ENCODE measurements at places on chromosomes 2 and 18.

DNA sequence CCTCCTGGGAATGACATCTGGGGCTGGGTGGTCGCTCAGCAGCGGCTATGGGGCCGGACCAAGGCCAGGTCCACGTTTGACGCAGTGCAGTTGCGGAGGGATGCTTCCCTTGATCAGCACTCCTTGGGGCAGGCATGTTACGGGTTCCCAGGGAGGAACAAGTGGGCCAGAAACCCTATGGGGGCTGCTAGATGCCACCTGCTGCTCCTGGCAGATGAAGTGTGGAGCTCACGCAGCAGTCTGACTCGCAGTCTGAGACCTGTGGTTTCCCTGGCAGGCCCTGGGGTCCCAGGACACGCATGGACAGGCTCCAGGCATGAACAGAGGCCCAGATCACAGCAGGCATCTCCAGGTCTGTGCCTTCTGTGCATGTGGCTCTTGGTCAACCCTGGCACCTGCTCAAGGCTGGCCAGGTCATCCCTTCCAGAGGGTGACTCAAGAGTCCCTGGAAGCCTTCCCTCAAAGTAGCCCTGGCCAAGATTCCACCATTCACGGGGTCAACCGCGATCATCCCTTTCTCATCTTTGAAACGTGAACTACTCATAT is 20.0 kb downstream of the KCNF1 start:
- DNase-seq: peak; percentile 93

GRCh38 chr2:48189552-48190228 is 283.4 kb upstream of the FBXO11 start:
- DNase-seq: no peak

GRCh38 chr2:45115181-45115580 is 105.9 kb upstream of the SIX2 start:
- DNase-seq: no peak

- DNase-seq: no peak
Observed at GRCh38 chr2:170975127-170975942, 46.3 kb downstream of the GORASP2 start.

- peak; percentile 77 for DNase-seq
Observed at GRCh38 chr18:7946734-7947377, 379.7 kb downstream of the PTPRM start.

DNA sequence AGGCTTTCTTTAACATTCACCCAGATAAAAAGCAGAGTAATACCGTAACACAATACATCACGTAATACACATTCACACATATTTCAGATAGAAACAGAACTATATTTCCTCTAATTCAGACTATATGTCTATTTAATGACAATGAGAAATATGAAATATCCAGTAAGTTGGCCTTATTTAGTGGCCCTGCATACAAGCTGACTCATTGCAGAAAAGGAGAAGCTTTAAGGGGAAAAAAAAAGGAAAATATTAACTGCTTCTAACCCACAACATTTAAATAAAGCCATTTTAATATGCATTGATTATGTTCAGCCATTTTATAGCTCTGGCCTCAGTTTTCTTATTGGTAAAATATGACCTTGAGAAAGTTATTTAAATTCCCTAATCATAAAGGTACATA is 94.8 kb downstream of the PPP1R1C start:
- DNase-seq: no peak

GRCh38 chr2:188456114-188456909 is 164.6 kb downstream of the GULP1 start:
- DNase-seq: no peak

DNA sequence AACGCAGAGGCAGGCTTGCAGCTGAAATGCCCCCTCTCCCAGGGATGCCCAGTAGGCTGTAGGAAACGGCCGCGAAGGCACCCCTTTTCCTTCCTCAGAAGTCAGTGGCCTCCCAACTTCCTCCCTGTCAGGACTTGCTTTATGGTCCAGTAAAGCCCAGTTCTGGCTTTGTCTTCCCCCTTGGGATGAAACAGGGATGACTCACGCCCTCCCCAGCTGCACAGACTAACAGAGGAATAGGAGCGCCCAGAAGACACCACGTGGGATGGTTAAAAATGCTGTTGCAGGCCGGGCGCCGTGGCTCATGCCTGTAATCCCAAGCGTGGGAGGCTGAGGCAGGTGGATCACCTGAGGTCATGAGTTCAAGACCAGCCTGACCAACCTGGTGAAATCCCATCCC is 6.9 kb downstream of the CREG2 start:
- peak; percentile 83 for DNase-seq

DNA sequence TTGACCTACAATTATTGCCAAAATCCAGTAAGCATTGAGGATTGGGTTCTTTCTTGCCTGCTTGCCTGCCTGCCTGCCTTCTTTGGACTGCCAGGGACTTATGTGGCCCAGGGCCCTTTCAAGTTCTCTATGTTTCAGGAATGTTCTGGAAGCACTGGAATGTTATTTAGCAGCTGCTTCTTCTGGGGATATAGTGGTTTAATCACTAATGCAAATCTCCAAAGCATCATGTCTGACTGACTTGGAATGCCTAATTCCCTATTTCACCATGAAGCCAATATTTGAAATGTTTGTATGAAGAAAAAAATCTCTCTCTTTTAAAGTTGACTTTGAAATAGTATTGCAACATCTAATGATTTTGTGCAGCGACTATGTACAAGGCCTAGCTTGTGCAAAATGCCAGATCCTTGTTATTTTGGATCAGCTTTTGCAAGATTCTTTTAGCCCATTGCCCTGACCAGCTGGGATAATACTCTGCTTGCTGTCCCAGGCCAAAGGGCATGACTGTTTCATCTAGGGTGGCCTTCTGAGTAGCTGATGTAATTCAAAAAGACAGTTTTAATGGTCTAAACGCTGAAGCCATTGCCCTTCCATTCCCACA is 204.6 kb downstream of the RND3 start:
- DNase-seq: no peak

DNA sequence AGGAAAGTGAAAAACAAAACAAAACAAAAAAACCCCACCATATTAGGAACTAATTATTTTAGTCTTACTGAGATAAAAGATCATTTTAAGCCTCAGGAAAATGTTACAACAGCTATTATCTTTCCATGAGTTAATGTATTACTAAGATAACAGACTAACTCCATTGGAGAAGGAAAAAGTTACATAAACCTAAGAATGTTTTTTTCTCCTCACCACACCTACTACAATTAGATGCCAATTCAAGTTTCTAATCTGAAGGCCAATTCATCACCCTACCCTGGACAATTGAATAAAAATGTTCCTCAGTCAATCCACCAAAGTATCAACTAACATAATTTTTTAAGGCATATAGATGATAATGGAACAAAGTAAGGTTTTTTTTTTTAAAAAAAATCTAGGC is 10.2 kb upstream of the GFPT1 start:
- DNase-seq: no peak

- DNase-seq: no peak
Observed at GRCh38 chr2:64328756-64329155, 125.2 kb upstream of the LGALSL start.

- DNase-seq: no peak
Observed at GRCh38 chr2:39140322-39140847, 19.5 kb upstream of the SOS1 start.

DNA sequence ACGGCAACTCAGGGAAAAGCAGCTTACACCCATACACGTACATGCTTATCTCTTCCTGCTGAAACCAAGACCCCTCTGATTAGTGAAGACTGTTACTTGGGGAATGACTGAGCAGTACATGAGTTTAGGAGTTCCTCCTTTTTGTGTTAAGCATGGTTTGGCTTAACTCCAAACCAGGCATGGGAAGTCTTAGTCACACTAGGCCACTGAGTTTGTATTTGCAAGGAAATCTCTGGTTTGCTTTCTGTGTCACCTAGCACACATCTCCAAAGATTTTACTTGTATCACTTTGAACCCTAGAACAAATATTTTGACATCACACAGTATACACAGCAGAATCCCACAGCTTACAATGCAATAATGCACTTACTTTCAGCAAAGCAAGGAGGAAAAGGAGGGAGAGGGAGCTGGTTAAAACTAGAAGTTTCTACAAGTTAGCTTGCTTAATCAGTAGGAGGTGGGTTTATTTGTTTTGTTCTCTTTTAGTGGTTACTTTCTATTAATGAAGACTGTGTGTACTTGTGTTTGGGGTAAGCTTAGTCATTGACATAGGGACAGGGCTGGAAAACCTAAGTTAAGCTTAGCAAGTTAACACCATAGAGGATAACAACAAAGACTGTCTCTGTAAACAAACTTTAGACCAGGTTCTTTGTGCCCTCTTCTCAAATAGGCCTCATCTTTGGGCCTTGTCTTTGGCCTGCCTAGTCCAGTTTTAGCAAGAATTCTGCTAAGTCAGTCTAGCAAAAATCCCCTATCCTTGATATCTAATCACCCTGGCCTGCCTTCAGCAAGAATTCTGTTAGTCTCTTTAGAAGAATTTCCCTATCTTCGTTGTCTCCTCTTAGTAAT is 219.4 kb downstream of the MREG start:
- DNase-seq: peak; percentile 56

DNA sequence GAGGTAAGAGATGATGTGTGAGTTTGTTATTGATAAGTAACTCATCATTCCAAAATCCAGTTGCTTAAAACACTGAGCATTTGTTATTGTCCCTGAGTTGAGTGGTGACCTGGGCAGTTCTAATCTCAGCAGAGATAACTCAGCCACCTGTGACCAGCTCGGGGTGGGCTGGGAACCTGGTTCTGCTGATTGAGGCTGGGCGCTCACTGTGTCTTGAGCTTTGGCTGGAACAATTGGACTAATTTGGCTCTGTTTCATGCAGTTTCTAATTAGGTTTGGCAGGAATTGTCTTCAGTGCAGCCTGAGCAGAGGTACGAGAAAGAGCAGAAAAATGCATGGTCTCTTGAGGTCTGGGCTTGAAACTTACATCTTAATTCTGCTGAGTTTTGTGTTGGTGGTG is 144.7 kb downstream of the RNF144A start:
- no peak for DNase-seq

GRCh38 chr2:240569998-240570530 is 1.8 kb downstream of the RNPEPL1 start:
- no peak for DNase-seq

DNA sequence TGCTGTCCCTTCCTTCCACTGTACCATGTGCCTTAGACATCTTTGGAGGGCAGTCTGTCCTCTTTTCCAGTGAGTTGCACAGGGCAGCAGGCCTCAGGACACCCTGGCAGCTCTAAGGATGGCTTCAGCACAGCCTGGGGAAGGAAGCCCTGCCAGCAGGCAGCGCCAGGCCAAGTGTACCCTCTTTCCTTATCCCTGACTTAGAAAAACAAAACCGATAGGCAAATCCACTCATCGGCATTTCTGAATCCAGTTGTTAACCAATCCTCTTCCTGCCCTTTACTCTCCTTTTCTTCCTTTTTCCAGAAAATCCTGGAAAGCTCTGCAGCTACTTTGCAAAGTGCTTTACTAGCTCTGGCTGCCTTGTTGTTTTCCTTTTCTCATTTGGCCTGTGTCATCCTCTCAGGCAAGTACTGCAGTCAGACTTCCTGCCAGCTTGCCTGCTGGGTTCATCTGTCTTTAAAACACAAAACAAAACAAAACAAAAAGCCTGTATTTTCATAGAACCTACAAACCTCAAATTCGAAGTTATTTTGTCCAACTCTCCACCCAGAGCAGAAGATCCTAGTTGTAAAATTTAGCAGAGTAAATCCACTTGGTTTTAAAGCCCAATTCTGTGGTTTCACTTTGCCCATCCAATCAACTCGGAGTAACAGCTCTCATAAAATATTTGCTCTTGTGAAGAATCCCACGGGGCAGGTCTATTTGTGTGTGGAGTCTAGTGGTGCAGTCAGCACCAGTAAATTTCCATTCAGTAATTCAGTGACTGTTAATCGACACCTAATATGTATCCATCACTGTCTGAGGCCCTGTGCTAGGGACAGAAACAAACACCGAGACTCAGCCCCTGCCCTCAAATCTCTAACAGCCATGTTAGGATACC is 45.2 kb downstream of the PCBP1 start:
- DNase-seq: peak; percentile 62

- DNase-seq: no peak
Observed at GRCh38 chr18:36372903-36373311, 75.4 kb downstream of the FHOD3 start.

DNA sequence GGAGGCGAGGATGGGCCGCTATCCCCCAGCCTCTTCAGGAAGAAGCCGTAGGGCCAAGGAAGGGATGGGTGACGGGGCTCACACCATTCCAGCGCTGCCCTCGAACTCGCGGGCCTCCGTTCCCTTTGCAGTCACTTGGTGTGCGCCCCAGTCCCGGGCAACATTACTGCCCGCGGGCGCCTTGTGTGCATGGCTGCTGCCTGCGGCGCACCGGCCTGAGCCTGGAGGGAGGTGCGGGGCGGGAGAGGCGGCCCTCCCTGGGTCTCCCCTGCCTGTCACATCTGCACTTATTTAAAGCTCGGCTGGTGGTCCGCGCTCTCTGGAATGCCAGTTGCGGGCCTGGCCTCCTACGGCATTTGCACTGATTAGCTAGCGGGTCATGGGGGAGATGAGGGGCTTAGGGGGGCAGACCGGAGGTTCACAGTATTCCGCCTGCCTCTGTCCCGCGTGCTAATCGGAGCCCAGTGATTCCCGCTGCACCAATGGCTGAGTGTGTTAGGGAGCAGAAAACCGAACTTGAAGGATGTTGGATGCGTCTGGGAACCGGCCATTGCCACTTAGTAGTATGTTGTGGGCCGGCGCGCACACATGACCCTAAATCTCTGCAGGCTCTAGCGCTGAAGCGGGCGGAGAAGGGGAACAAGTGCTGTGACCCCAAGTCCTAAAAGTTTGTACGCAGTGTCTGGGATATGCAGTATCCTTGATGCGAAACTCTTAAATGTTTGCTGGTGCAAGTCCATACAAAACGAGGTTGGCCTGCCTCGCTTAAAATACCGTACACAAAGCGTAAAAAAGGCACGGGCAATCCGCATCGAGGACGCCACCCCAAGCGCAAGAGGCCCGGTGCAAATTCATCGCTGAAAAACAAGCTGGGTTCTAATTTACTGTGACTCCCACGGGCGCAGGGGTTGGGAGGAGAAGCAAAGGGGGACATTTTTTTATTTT is 161.2 kb upstream of the SIX2 start:
- DNase-seq: no peak

GRCh38 chr2:37412231-37412630 is 67.8 kb downstream of the QPCT start:
- DNase-seq: no peak

GRCh38 chr2:191198271-191198670 is 46.9 kb upstream of the MYO1B start:
- DNase-seq: no peak

DNA sequence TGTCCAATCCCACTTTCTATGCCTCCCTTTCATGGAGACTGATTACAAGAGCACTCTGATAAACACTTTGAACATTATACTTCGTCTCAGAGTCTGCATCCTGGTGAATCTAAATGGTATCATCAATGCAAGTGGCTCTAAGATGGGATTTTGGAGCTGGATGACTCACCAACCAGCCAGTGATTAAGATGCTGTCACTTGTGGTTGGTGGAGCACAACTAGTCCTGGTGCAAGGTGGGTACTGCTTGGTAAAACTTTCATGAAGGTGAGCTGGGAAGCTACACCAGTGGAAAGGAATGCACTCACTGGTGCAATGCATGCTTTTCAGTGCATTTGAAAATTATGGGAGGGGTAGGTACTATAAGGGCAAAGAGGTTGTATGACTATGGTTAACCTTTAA is 137.7 kb upstream of the TRIB2 start:
- no peak for DNase-seq
